ENCODE measurements at places on chromosomes 1 and 21.

DNA sequence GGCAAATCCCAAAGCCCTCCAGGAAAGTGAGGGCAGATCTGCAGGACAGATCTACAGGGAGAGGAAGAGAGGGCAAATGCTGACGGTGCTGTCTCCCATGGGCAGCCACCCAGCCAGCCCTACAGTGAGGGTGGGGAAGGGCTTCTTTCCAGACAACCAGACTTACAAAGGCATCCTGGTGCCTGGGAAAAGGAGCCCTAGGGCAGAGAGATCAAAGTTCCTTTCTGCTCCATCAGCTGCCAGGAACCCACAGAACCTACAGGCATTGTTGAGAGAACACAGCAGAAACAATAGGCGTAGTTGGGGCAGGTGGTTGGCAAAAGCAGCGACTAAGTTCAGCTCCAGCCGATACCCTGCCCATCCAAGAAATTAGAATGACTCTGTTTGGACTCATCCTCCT lies 332.4 kb downstream of the KCNH1 start:
- H3K4me1 ChIP-seq: no peaks in the 10 kb centered on the region
- H3K27ac ChIP-seq: no peak overlapping the region
- DNase-seq: no peak
- H3K4me3 ChIP-seq: no peak overlapping the region

GRCh38 chr1:240691501-240691900 lies 79.5 kb upstream of the GREM2 start:
- no peak overlapping the region for H3K27ac ChIP-seq
- H3K4me1 ChIP-seq: peaks cover 30% of the 10 kb centered on the region
- no peak overlapping the region for H3K4me3 ChIP-seq
- H3K27me3 ChIP-seq: peaks cover 2% of the 10 kb centered on the region
- H3K36me3 ChIP-seq: no peaks in the 10 kb centered on the region

- no peaks in the 10 kb centered on the region for H3K4me1 ChIP-seq
- no peak overlapping the region for H3K4me3 ChIP-seq
- H3K27me3 ChIP-seq: peaks cover 2% of the 10 kb centered on the region
- no peak overlapping the region for H3K27ac ChIP-seq
- DNase-seq: no peak
Measured at GRCh38 chr1:222861062-222861461, 46.2 kb downstream of the DISP1 start.

DNA sequence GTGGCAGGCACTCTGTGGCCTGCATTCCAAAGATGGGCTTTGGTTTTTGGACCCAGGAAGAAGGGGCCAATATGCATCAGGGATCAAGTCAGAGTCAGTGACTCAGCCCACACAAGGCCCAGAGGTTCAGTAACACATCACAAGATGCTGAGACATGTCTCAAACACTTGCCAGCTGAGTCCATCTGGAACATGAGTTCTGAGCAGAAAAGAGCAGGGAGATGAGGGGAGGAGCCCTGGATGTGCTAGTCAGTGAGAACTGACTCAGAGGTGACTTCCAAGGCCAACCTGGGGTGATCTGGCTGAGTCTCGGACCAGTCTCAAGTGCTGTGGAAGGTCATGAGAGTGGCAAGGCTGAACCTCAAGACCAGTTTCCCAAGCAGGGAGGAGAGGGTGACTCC lies 150.1 kb downstream of the CDC7 start:
- H3K4me3 ChIP-seq: no peak overlapping the region
- H3K27ac ChIP-seq: no peak overlapping the region
- H3K27me3 ChIP-seq: peaks cover 4% of the 10 kb centered on the region
- no peaks in the 10 kb centered on the region for H3K4me1 ChIP-seq
- DNase-seq: no peak

DNA sequence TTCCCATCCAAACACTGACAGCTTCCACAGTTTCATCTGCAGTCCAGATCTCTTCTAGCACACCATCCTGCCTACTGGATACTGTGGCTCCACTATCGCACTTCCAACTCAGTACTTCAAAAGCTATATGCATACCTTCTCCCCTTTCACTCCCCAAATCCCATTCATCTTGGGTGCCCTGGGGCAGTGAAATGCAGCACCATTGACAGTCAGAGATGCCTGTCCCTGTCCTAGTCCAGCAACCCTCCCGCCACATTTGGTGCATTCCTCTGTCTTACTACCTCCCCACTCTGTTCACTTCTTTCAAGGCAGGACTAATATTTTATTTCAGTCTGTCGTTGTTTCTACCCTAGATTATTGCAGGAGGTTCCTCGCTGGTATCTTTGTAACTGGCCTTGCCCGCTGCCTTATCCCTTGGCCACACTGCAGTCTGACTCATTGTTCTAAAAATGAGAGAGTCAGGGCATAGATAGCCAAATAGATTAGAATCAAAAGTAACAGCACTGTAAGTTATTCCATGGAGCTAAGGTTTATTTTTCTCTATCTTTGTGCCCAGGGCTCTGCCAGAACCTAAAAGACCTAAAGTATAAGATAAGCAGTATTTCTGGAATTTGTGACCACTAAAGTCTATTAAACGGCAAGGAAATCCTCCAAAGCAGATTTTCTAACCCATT lies 96.7 kb downstream of the ESRRG start:
- H3K27me3 ChIP-seq: no peaks in the 10 kb centered on the region
- H3K27ac ChIP-seq: no peak overlapping the region
- no peak for DNase-seq

DNA sequence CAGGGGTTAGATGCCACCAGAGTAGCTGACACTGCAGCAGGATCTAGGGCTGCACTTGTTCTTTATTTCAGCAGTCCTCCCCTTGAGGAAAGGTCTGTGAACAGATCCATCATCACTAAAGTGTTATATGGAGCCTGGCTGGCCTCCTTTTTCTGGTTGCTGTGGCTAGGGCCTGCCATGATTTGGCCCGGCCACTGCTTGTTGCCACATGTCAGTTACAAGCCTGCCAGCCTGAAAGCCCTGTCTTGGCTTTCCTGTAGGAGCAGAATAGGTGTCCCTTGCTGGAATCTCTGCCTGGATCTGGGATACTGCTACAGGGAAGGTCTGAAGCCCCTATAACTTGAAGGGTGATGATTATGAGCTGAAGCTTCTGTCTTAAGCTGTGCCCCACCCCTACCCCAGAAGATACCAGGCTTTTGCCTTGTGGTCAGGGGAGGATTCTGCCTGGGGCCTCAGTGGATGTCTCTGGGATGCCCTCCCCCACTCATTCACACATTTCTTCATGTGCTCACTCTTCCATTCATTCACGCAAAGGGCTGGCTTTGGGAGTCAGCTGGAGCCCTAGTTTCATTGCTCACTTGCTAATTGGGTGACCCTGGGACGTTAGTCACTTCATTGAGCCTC lies 64.7 kb downstream of the NDUFS5 start:
- no peak overlapping the region for H3K4me3 ChIP-seq
- no peaks in the 10 kb centered on the region for H3K36me3 ChIP-seq
- no peak for DNase-seq
- no peak overlapping the region for H3K27ac ChIP-seq
- peaks cover 4% of the 10 kb centered on the region for H3K4me1 ChIP-seq

GRCh38 chr1:218139761-218140160 lies 145.3 kb upstream of the RRP15 start:
- H3K27me3 ChIP-seq: peaks cover 2% of the 10 kb centered on the region
- no peak overlapping the region for H3K4me3 ChIP-seq
- H3K27ac ChIP-seq: no peak overlapping the region
- H3K36me3 ChIP-seq: no peaks in the 10 kb centered on the region

DNA sequence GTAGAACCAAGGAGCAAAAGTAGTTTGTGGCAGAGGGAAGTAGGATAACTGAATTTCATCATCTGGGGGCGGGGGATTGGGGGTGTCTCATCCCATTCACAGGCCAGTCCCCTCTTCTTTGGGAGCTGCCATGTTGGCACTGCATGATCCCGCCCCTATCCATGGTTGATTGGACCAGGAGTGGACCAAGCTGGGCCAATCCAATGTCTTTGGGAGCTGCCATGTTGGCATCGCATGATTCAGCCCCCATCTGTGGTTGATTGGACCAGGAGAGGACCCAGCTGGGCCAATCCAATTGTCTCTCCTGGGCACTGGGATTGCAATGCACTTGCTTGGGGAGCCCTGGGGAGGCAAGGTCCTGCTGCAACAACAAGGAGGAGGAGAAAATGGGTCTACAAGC lies 12.3 kb upstream of the ALPL start:
- peaks cover 2% of the 10 kb centered on the region for H3K27me3 ChIP-seq
- H3K4me3 ChIP-seq: no peak overlapping the region
- DNase-seq: no peak
- no peaks in the 10 kb centered on the region for H3K4me1 ChIP-seq
- no peaks in the 10 kb centered on the region for H3K36me3 ChIP-seq
- H3K27ac ChIP-seq: no peak overlapping the region

DNA sequence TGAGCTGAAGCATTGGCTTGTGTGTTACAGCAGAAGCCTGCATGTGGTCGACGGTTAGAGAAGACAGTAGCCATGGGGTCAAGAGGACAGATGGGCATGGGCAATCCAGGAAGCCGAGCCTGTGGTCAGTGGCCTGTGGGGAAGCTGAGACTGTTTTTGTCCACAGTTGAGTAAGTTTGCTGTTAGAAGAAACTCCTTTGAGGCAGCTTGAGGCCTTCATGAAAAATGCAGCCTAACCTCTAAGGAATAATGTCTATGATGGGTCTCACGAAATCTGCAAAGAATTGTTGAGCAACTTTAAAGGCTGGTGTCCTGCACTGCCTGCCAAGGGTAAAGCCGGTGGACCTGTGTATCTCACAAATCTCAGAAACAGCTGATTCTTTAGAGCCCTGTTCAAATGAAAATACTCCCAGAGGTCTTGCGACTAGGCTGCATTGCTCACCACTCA lies 322.4 kb downstream of the SETD4 start:
- no peak overlapping the region for H3K4me3 ChIP-seq
- H3K27me3 ChIP-seq: no peaks in the 10 kb centered on the region
- no peak for DNase-seq
- H3K27ac ChIP-seq: no peak overlapping the region

GRCh38 chr1:2177541-2177940 lies 17.0 kb downstream of the FAAP20 start:
- H3K36me3 ChIP-seq: peaks cover 9% of the 10 kb centered on the region
- H3K27ac ChIP-seq: no peak overlapping the region
- H3K4me1 ChIP-seq: peaks cover 18% of the 10 kb centered on the region
- peaks cover 14% of the 10 kb centered on the region for H3K27me3 ChIP-seq
- no peak for DNase-seq
- no peak overlapping the region for H3K4me3 ChIP-seq

GRCh38 chr1:8239306-8240023 lies 78.4 kb upstream of the SLC45A1 start:
- no peaks in the 10 kb centered on the region for H3K27me3 ChIP-seq
- H3K4me3 ChIP-seq: no peak overlapping the region
- H3K27ac ChIP-seq: no peak overlapping the region
- H3K36me3 ChIP-seq: peaks cover 5% of the 10 kb centered on the region
- peaks cover 3% of the 10 kb centered on the region for H3K4me1 ChIP-seq

GRCh38 chr1:67668660-67669059 lies 16.3 kb upstream of the GADD45A start:
- no peak overlapping the region for H3K27ac ChIP-seq
- H3K27me3 ChIP-seq: no peaks in the 10 kb centered on the region
- no peaks in the 10 kb centered on the region for H3K4me1 ChIP-seq
- H3K36me3 ChIP-seq: no peaks in the 10 kb centered on the region
- DNase-seq: no peak

- H3K27ac ChIP-seq: no peak overlapping the region
- no peaks in the 10 kb centered on the region for H3K27me3 ChIP-seq
- H3K36me3 ChIP-seq: no peaks in the 10 kb centered on the region
- DNase-seq: no peak
Measured at GRCh38 chr1:232676307-232676706, 46.4 kb upstream of the SIPA1L2 start.

GRCh38 chr1:46058936-46059335 lies 73.5 kb downstream of the PIK3R3 start:
- DNase-seq: no peak
- H3K36me3 ChIP-seq: peaks cover 31% of the 10 kb centered on the region
- no peak overlapping the region for H3K4me3 ChIP-seq
- H3K27me3 ChIP-seq: peaks cover 18% of the 10 kb centered on the region
- no peak overlapping the region for H3K27ac ChIP-seq

GRCh38 chr1:82317671-82318070 lies 516.9 kb downstream of the ADGRL2 start:
- DNase-seq: no peak
- H3K4me3 ChIP-seq: no peak overlapping the region
- H3K4me1 ChIP-seq: peaks cover under 1% of the 10 kb centered on the region
- H3K27ac ChIP-seq: no peak overlapping the region

DNA sequence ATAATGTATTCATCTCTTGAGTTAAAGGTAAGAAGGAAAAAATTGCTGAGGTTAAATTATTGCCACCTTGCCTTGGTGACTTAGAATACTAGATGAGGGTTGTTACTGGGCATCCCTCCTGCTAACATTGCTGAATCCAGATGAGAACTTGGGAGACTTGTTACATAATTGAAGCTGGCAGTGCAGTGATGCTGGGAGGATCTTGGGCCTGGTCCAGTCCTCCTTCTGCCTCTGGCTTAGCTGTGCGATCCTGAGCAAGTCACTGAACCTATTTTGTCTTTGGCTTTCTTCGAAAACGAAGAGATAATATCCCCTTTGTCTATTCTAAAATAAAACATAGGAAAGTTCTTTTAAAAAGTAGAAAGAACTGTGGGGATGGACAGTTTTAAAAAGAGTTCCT lies 244.9 kb upstream of the NRIP1 start:
- no peak for DNase-seq
- no peak overlapping the region for H3K4me3 ChIP-seq
- H3K27me3 ChIP-seq: no peaks in the 10 kb centered on the region
- no peaks in the 10 kb centered on the region for H3K36me3 ChIP-seq
- no peaks in the 10 kb centered on the region for H3K4me1 ChIP-seq

DNA sequence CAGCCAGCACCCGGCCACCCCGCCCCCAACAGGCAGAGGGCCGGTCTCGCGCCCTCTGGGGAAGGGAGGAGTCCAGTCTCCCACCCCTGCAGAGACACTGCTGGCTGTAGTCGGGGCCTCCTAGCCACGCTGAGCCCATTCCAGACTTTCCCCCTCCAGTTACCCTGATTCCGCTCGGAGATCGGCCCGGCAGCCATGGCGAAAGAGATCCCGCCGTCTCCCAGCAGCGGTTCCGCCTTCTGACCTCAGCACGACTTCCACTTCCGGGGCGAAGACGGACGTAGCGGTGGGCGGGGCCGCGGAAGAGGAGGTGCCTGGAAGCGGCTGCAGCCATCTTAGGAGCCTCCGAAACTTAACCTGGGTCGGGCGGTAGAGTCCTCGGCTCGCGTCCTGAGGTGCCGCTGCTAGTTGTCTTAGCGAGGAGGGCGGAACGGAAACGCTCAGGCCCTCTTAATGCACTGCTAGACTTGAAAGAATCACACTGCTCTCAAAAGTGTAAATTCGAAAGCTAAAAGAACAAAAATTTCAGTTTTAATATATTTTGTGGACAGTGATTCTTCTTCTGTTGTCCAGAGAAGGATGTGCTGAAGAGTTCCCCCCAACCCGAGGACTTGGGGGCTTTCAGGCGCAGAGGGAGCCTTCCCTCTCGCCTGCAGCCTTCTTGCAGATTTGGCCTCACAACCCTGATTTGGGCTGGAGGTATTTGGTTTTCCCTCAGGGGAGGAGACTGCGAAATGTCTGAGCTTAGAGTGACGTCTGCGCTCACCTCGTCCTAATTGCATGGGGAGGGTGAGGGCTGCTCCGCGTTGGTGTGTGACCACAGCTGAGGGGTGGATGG lies at the start of gene SF3B4:
SF3B4 (minus strand) TSS at position 241 of the 838 bp plus-strand sequence; CDS start at position 197, 44 bp downstream.
- peaks cover 12% of the 10 kb centered on the region for H3K4me1 ChIP-seq
- H3K36me3 ChIP-seq: peaks cover 9% of the 10 kb centered on the region
- H3K27ac ChIP-seq: peak within 1 kb of the TSS; percentile 99
- peak; percentile 96 for DNase-seq
- H3K27me3 ChIP-seq: peaks cover 12% of the 10 kb centered on the region

Data from glutamatergic neuron (in vitro differentiated cells).